A673 (cell line): ENCODE measurements at places on chromosomes 6 and 20. TPM values are rescaled to one million over a fixed set of nuclear protein-coding genes. Genes with fewer than 3 reads are reported as not detected.

C20orf204 gene
- 2.4 and 2.5 TPM in 2 replicates for total RNA-seq

BPIFA1 gene
- not detected in 2 replicates for total RNA-seq

HCRTR2 gene
- total RNA-seq: not detected in 2 replicates

SIM1 gene
- total RNA-seq: 0.17 and 0.22 TPM in 2 replicates

CAGE1 gene
- total RNA-seq: 0.19 and 0.31 TPM in 2 replicates

TMEM170B gene
- 9.5 and 11.4 TPM in 2 replicates for total RNA-seq

HLA-DQB1 gene
- total RNA-seq: not detected in 2 replicates

ADGRF5 gene
- 0.31 and 0.34 TPM in 2 replicates for total RNA-seq

PSORS1C2 gene
- total RNA-seq: not detected in 2 replicates

PDE7B gene
- not detected in 2 replicates for total RNA-seq

TREM2 gene
- total RNA-seq: not detected in 2 replicates

DNA sequence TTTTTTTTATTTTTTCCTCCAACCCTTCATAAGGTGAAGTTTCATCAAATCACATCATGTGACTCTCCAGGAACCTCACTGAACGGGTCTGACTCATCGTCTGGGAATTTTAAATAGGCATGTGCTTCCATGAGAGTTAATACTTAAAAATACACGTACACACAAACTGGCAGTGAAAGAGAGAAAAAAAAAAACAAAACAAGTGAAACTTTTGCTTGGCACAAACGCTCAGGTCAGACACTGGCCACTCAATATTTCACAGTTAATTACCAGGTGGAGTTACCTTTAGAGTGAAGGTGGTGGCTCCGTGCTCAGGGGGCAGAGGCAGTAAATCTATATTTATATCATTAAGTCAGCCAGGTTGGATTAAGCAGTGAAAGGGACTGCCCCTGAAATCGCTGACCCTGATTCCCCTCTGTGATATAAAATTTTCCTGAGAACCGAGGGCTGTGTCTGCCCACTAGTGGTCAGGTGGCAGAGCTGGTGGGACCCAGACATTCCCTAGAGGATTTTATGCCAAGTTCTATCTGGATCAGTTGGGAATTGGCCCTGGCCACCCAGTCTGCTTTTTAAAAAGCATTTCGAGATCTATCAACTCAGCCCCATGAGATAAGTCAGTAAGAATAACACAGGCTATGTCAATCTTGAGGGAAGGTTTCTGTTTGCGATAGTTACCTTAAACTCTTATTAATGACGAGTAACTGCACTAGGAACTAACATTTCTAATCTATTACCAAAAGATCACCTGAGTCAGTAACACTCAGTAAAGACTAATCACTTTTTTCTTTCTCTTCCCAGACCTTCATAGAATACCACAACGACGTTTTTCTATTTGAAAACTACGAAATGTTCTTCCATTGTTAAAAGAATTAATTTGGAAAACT is 259.1 kb downstream of the HDGFL1 start:
- peaks cover 23% of the 10 kb centered on the region for H3K4me1 ChIP-seq
- peak; percentile 90 for DNase-seq
- no peak overlapping the region for H3K27ac ChIP-seq
- H3K36me3 ChIP-seq: no peaks in the 10 kb centered on the region
- no peaks in the 10 kb centered on the region for H3K27me3 ChIP-seq

DNA sequence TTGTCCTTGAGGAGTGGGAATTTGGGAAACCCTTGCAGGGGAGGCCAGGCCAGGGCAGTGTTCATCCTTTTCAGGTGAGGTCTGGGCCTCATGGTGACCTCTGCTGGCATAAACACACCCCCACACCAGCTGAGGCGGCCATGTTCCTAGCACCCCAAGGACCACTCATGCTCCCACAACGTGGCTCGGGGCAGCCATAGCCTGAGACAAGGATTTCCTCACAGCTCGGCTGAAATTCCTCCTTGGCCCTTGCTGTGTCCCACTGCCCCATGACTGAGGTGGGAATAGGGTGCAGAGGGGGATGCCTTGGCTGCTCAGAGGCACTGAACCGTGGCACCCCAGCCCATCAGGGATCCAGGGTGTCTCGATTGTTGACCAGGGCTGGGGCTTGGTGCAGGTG is 27.3 kb upstream of the SPDEF start:
- H3K4me3 ChIP-seq: no peak overlapping the region
- no peaks in the 10 kb centered on the region for H3K27me3 ChIP-seq
- DNase-seq: no peak
- no peaks in the 10 kb centered on the region for H3K4me1 ChIP-seq

GRCh38 chr20:50621068-50621665 is 70.2 kb downstream of the RIPOR3 start:
- peaks cover 3% of the 10 kb centered on the region for H3K4me1 ChIP-seq
- H3K4me3 ChIP-seq: no peak overlapping the region
- H3K36me3 ChIP-seq: peaks cover 3% of the 10 kb centered on the region
- no peak overlapping the region for H3K27ac ChIP-seq

DNA sequence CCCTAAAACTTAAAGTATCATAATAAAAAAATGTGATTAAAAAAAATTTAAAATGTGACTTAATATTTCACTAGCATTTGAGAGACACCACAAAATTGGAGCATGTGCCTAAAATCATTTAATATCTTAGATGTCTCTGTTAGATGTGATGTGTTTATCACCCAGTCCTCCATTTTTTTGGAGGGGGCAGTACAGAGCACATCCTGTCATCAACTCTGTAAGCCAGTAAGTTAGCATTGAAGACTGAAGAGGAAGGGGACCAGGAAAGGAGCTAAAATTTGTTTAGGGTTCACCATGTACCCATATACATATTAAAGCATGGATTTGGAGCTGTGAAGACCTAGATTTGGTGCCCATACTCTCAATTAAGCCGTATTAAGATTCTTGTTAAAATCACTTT is 30.7 kb upstream of the ADIG start:
- peak; percentile 24 for DNase-seq
- no peak overlapping the region for H3K4me3 ChIP-seq
- H3K36me3 ChIP-seq: peaks cover 62% of the 10 kb centered on the region
- no peaks in the 10 kb centered on the region for H3K27me3 ChIP-seq

DNA sequence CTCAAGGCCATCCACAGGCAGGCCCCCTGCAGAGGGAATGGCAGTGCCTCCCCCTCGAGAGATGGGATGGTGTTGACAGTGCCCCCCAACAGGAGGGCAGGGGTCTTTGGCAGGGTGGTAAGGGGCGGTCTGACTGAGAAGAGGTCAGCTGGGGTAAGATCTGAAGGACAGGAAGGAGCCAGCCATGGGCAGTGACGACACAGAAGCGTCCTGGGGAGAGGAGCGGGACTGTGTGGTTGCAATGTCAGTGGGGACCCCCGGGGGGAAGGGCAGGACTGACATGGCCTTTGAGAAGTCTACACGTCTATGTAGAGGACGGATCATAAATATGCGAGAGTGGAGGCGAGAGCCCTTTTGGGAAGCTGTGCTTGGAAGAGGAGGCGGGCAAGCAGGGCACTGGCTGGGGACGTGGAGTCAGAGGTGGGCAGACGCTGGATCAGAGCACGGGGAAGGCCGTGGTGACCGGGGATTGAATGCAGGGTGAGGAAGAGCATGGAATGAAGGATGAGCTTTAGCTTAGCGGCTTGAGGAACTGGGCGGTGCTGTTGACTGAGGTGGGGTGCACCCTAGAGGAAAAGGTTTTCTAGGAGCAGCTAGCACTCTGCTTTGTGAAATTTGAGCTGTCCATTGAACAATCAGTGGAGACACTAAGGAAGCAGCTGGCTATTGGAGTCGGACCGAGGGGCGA is 82.5 kb upstream of the AGPAT4 start:
- H3K27ac ChIP-seq: no peak overlapping the region
- H3K4me1 ChIP-seq: no peaks in the 10 kb centered on the region
- H3K27me3 ChIP-seq: no peaks in the 10 kb centered on the region

DNA sequence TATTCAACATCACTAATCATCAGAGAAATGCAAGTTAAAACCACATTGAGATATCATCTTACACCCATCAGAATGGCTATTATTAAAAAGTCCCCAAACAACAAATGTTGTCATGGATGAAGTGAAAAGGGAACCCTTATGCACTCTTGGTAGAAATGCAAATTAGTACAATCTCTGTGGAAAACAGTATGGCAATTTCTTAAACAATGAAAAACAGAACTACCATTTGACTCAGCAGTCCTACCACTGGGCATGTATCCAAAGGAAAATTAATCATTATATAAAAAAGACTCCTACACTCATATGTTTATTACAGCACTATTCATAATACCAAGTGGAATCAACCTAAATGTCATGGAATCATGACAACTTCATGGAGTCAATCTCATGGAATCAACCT is 611.3 kb upstream of the GJE1 start:
- H3K4me3 ChIP-seq: no peak overlapping the region
- no peak overlapping the region for H3K27ac ChIP-seq
- H3K27me3 ChIP-seq: no peaks in the 10 kb centered on the region
- H3K36me3 ChIP-seq: no peaks in the 10 kb centered on the region
- DNase-seq: no peak

DNA sequence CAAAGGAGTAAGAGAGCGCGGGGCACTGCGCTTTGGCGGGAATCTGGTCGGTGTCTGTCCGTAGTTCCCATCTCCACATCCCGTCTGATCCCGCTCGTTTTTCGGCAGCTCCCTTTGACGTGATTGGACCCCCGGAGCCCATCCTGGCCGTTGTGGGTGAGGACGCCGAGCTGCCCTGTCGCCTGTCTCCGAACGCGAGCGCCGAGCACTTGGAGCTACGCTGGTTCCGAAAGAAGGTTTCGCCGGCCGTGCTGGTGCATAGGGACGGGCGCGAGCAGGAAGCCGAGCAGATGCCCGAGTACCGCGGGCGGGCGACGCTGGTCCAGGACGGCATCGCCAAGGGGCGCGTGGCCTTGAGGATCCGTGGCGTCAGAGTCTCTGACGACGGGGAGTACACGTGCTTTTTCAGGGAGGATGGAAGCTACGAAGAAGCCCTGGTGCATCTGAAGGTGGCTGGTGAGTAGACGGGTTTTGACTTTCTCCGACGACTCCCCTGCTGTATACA is 1.4 kb downstream of the BTN1A1 start:
- H3K36me3 ChIP-seq: no peaks in the 10 kb centered on the region
- no peaks in the 10 kb centered on the region for H3K4me1 ChIP-seq
- no peak for DNase-seq
- H3K27me3 ChIP-seq: no peaks in the 10 kb centered on the region

- no peaks in the 10 kb centered on the region for H3K27me3 ChIP-seq
- no peaks in the 10 kb centered on the region for H3K36me3 ChIP-seq
- no peak for DNase-seq
These were observed 26.9 kb downstream of the BFSP1 start for GRCh38 chr20:17504066-17504897.

DNA sequence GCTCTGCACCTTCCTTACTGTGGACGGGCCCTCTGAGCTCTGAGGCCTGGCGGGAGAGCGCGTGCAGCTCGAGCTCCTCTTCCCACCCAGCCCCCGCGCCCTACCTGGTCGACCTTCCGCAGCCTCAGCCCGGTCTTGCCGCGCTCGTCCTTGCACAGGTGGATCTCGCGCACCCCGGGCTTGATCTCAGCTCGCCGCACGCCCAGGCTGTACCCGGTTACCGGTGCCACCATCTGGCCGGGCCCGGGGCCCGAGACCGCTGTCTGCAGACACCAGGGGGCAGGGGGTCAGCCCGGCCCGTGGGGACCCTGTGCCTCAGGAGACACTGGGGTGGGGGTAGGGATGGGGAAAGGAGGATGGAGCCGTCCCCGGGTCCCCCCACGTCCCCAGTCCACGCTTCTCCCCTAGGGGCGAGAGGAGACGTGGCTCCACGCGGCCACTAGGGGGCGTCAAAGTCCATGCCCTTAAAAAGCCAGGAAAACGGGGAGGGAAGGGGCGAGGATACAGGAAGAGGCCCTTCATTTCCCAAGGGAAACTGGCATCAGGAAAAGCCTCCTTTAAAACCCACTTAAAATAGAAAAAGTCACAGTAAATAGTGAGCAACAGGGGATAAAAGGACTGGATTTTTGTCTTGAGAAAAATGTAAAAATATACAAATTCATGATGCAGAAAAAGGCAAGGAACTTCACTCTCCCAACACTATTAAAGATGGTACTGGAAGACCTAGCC is 15.5 kb downstream of the SDCBP2 start:
- H3K27ac ChIP-seq: peak overlapping the region; percentile 1
- H3K36me3 ChIP-seq: no peaks in the 10 kb centered on the region
- DNase-seq: peak; percentile 87
- peaks cover 5% of the 10 kb centered on the region for H3K4me1 ChIP-seq
- no peak overlapping the region for H3K4me3 ChIP-seq

- no peaks in the 10 kb centered on the region for H3K36me3 ChIP-seq
- H3K27me3 ChIP-seq: no peaks in the 10 kb centered on the region
- peak overlapping the region; percentile 31 for H3K27ac ChIP-seq
- no peak overlapping the region for H3K4me3 ChIP-seq
These were observed 84.4 kb downstream of the GMPR start for GRCh38 chr6:16322666-16323312.

DNA sequence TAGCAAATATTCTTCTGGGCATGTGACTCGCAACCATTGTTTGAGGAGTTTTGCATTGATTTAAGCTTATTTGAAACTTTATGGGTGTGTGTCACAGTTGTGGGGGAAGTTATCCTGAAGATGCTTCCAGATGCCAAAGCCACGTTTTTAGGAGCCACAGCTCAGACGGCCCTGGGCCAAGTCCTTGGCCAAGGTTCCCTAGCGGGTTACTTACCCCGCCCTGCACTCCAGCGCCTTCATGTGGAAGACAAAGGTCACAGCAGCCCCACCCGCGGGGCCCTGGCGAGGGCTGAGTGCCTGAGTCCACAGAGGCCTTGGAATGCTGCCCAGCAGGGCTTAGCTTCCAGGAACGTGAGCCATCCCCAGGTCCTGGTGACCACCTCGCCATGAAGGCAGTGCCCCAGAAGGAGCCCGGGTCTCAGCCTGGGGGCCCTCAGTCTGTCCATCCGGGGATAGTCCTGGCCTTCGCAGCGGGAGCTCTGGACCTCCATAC is 308.3 kb downstream of the CDH4 start:
- no peaks in the 10 kb centered on the region for H3K4me1 ChIP-seq
- peak; percentile 31 for DNase-seq
- H3K27ac ChIP-seq: no peak overlapping the region
- no peaks in the 10 kb centered on the region for H3K36me3 ChIP-seq

GRCh38 chr6:84052204-84052882 is 18.8 kb downstream of the MRAP2 start:
- H3K27me3 ChIP-seq: no peaks in the 10 kb centered on the region
- H3K4me3 ChIP-seq: peak overlapping the region; percentile 15
- peak overlapping the region; percentile 74 for H3K27ac ChIP-seq
- peak; percentile 88 for DNase-seq

GRCh38 chr6:11224252-11224965 is 8.1 kb downstream of the NEDD9 start:
- H3K27ac ChIP-seq: no peak overlapping the region
- no peak overlapping the region for H3K4me3 ChIP-seq
- no peak for DNase-seq
- no peaks in the 10 kb centered on the region for H3K36me3 ChIP-seq

GRCh38 chr6:23563323-23563722 is 562.7 kb upstream of the NRSN1 start:
- no peaks in the 10 kb centered on the region for H3K36me3 ChIP-seq
- DNase-seq: no peak
- H3K4me1 ChIP-seq: no peaks in the 10 kb centered on the region
- no peak overlapping the region for H3K4me3 ChIP-seq
- H3K27ac ChIP-seq: no peak overlapping the region
- no peaks in the 10 kb centered on the region for H3K27me3 ChIP-seq
